Fibroblast of the aortic adventitia (primary cell): ENCODE measurements at places on chromosomes 5 and 9. TPM values are rescaled to one million over a fixed set of nuclear protein-coding genes. Genes with fewer than 3 reads are reported as not detected.

Gene NIPAL4
- total RNA-seq = under 0.01 TPM in 1 of 2 replicates, not detected in the other

Gene SOX30
- total RNA-seq = 0.09 TPM in 1 of 2 replicates, not detected in the other

Gene FAM81B
- not detected in 2 replicates for total RNA-seq

Gene KCTD16
- total RNA-seq = 7.4 and 12.6 TPM in 2 replicates

Gene PCDHGA4
- 3.7 and 9.9 TPM in 2 replicates for total RNA-seq

Gene C8G
- total RNA-seq = 0.36 TPM in 1 of 2 replicates, not detected in the other

Gene TRPM3
- total RNA-seq = 8.8 and 20.5 TPM in 2 replicates

Gene TSSK1B
- 1.4 TPM in 1 of 2 replicates, not detected in the other for total RNA-seq

Gene NMUR2
- not detected in 2 replicates for total RNA-seq

Gene MEGF10
- total RNA-seq = not detected in 2 replicates

Gene DCAF12
- 7.6 and 25.9 TPM in 2 replicates for total RNA-seq

Gene PCDHB10
- 0.36 and 0.41 TPM in 2 replicates for total RNA-seq

Gene PCSK1
- 0.45 and 1.5 TPM in 2 replicates for total RNA-seq

Gene CARTPT
- total RNA-seq = not detected in 2 replicates

Gene ENTPD8
- not detected in 2 replicates for total RNA-seq

Gene SMIM32
- not detected in 2 replicates for total RNA-seq

Gene BTNL9
- total RNA-seq = not detected in 2 replicates

Gene FBXW5
- 52.6 and 139 TPM in 2 replicates for total RNA-seq

Gene OTP
- total RNA-seq = not detected in 2 replicates

Gene SERF1A
- total RNA-seq = 5.2 and 13.7 TPM in 2 replicates

Gene UIMC1
- total RNA-seq = 34.7 and 76.8 TPM in 2 replicates

Gene SHROOM1
- 1.2 and 7.6 TPM in 2 replicates for total RNA-seq

Gene IFNK
- total RNA-seq = not detected in 2 replicates

Gene SLC25A2
- total RNA-seq = 0.72 TPM in 1 of 2 replicates, not detected in the other

Gene DRD1
- 0.18 TPM in 1 of 2 replicates, not detected in the other for total RNA-seq

Gene FOCAD
- total RNA-seq = 80.3 and 106 TPM in 2 replicates

Gene FAM151B
- total RNA-seq = 6.8 and 11.2 TPM in 2 replicates

Gene CFAP77
- not detected in 2 replicates for total RNA-seq

Gene PCDHGC5
- total RNA-seq = 7.0 and 10.5 TPM in 2 replicates

Gene AJM1
- total RNA-seq = 1.1 and 1.3 TPM in 2 replicates

Gene EFNA5
- 2.1 and 33.1 TPM in 2 replicates for total RNA-seq

Gene ANXA2R
- total RNA-seq = 3.0 and 3.4 TPM in 2 replicates

Gene UBLCP1
- total RNA-seq = 36.5 and 82.8 TPM in 2 replicates

Gene CDH12
- total RNA-seq = 0.09 TPM in 1 of 2 replicates, not detected in the other

Gene CYSRT1
- total RNA-seq = 0.36 and 0.49 TPM in 2 replicates

Gene EPB41L4B
- total RNA-seq = 0.08 and 1.8 TPM in 2 replicates

Gene PCDHAC1
- total RNA-seq = 0.16 TPM in 1 of 2 replicates, not detected in the other

Gene PAEP
- total RNA-seq = not detected in 2 replicates

Gene PCDHGA7
- total RNA-seq = 2.9 and 8.4 TPM in 2 replicates

Gene SSBP2
- total RNA-seq = 11.3 and 34.3 TPM in 2 replicates

Gene TRMT10B
- 1.3 and 2.4 TPM in 2 replicates for total RNA-seq

Gene RIGI
- 10.2 and 13.9 TPM in 2 replicates for total RNA-seq

Gene ZNG1F
- total RNA-seq = 1.7 and 8.7 TPM in 2 replicates

Gene STKLD1
- total RNA-seq = 0.33 and 1.3 TPM in 2 replicates

Gene CXCL14
- 0.18 and 0.33 TPM in 2 replicates for total RNA-seq

Gene SLC4A9
- not detected in 2 replicates for total RNA-seq

Gene TAF11L10
- total RNA-seq = not detected in 2 replicates

Gene OMD
- total RNA-seq = 0.33 and 16.1 TPM in 2 replicates

Gene IGIP
- total RNA-seq = 7.8 and 13.7 TPM in 2 replicates

Gene PPP2R2B
- total RNA-seq = 1.6 TPM in 1 of 2 replicates, not detected in the other

Gene PHYHD1
- total RNA-seq = 8.5 and 13.1 TPM in 2 replicates

Gene GLRA1
- total RNA-seq = not detected in 2 replicates

Gene QSOX2
- 7.1 and 9.2 TPM in 2 replicates for total RNA-seq

Gene SUSD3
- total RNA-seq = 0.09 TPM in 1 of 2 replicates, not detected in the other

Gene SLC1A3
- 3.7 and 4.1 TPM in 2 replicates for total RNA-seq

Gene DNM1
- 28.0 and 57.4 TPM in 2 replicates for total RNA-seq

Gene PCDHGB2
- 1.3 and 5.7 TPM in 2 replicates for total RNA-seq

Gene SPINK1
- total RNA-seq = not detected in 2 replicates

Gene ADRA1B
- 0.63 TPM in 1 of 2 replicates, not detected in the other for total RNA-seq
